ENCODE measurements at places on chromosomes 11 and 22. TPM values are rescaled to one million over a fixed set of nuclear protein-coding genes. Genes with fewer than 3 reads are reported as not detected.

Gene OR52N4
- not detected for total RNA-seq

Gene PCNX3
- 19.9 TPM for total RNA-seq

Gene PIWIL4
- 0.20 TPM for total RNA-seq

Gene SHISA8
- total RNA-seq: not detected

Gene P2RX3
- 0.31 TPM for total RNA-seq

Gene BATF2
- 0.98 TPM for total RNA-seq

Gene POTEH
- total RNA-seq: not detected

Gene FZD4
- total RNA-seq: 1.3 TPM

Gene TRIOBP
- total RNA-seq: 34.6 TPM

Gene SMC1B
- total RNA-seq: not detected

Gene DRD2
- total RNA-seq: not detected

Gene RNF26
- 33.8 TPM for total RNA-seq

Gene ZP1
- 0.38 TPM for total RNA-seq

Gene MMP13
- total RNA-seq: 0.15 TPM

Gene SSH3
- total RNA-seq: 22.3 TPM

Gene HBG1
- total RNA-seq: not detected

Gene DDTL
- 1.9 TPM for total RNA-seq

Gene CCDC89
- not detected for total RNA-seq

Gene CHRM1
- total RNA-seq: not detected

Gene ANO5
- 1.2 TPM for total RNA-seq

Gene TRPM5
- not detected for total RNA-seq

Gene MRGPRE
- 0.17 TPM for total RNA-seq

Gene SCGB2A2
- not detected for total RNA-seq

Gene HORMAD2
- not detected for total RNA-seq

Gene ADSL
- 90.2 TPM for total RNA-seq

Gene SPTBN2
- 9.3 TPM for total RNA-seq

Gene SLC6A5
- total RNA-seq: not detected

Gene LRRN4CL
- total RNA-seq: 0.25 TPM

Gene RGL4
- not detected for total RNA-seq

Gene GTSE1
- 32.0 TPM for total RNA-seq

Gene SCGB1C1
- not detected for total RNA-seq

Gene APOA4
- total RNA-seq: not detected

Gene ESAM
- 12.0 TPM for total RNA-seq

Gene SLC5A1
- 0.06 TPM for total RNA-seq

Gene NPTXR
- 15.1 TPM for total RNA-seq

Gene HIRA
- total RNA-seq: 22.3 TPM

Gene MACROD1
- total RNA-seq: 13.3 TPM

Measured in A549 treated with ZK216348 at 1 μM for 4 hours (cell line).